ENCODE measurements at places on chromosomes 7 and 10.
A peak's percentile ranks its signal among the peaks of the same experiment; 100 is the strongest.

DNA sequence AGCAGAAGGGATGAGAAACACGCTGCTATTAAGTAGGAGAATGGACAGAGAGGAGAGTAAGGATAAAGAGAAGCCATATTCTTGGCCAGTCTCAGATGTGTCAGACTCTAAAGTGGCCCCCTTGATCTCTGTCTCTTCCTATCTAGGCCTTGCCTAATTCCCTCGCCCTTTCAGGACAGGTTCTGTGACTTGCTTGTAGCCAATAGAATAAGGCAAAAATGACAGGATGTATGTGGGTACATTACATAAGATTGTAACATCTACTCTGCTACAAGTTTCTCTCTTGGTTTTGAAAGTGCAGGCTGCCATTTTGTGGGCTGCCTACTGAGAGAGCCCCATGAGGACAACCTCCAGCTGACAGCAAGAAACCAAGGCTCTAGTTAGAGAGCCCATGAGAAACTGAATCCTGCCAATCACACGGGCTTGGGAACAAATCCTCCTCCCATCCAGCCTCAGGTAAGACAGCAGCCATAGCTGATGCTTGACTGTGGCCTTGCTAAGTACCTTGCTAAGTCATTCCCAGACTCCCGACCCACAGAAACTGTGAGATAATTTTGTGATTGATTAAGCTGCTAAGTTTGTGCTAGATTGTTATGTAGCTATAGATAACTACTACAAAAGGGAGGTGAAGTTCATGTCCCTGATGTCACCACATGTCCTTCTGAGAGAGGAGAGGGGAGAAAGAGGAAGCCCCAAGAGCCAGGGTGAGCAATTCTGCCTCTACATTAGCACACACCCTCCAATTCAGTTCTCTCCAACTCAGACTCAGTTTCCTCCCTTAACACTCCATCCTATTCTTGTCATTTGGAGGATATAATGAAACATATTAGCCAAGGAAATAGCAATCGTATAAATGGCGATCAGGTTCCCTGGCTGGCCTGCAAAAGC, 185.5 kb downstream of the SGMS1 start:
- peak; percentile 61 for DNase-seq

- DNase-seq: no peak
Observed at GRCh38 chr7:56121440-56121839, 5.2 kb upstream of the NUPR2 start.

DNA sequence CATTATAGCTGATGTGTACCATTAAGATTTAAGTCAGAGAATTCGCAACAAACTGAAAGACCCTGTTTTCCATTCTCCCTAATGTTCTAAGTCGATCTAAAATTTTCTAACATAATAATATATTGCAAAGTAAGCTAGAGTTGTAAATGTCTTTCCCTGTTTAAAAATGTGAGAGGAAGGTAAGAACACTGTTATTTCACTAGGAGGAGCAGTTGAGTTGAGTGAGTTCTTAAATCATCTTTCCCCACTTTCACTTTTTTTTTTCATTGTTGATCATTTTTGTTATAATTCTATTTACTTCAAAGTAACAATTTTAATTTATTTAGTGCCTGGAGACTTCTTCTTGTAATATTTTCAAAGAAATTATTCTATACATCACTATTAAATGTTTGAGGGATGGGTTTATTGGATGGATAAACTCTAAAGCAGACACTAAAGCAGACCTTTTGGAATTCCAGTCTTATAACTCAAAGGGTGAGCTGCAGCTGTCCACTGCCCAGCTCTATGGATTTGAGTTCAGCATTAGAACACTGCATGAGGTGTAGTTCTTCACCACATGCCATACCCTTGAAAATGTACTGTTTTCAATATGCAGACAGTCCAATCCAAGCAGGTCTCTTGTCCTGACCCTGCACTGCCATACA, 181.3 kb upstream of the FZD1 start:
- peak; percentile 38 for DNase-seq

- no peak for DNase-seq
Observed at GRCh38 chr7:134515569-134516468, 11.5 kb upstream of the AKR1B10 start.

DNA sequence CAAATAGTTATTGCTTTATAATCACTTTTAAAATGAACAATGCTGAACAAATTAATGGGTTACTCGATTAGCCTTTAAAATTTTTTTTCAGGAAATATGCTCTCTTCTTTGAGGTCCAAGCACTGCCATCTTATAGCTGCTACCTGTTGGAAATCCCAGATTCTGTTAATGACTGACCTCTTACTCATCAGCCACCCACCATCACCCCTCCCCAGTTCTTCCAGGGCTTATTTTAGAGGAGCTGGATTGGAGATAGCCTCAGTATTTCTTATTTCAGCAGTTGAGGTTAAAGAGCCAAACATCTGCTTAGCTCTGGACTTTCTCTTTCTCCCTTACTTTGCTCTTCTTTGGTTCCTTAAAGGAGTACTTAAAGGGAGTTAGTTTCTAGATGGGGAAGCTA, 420.0 kb downstream of the EXOC4 start:
- DNase-seq: no peak

DNA sequence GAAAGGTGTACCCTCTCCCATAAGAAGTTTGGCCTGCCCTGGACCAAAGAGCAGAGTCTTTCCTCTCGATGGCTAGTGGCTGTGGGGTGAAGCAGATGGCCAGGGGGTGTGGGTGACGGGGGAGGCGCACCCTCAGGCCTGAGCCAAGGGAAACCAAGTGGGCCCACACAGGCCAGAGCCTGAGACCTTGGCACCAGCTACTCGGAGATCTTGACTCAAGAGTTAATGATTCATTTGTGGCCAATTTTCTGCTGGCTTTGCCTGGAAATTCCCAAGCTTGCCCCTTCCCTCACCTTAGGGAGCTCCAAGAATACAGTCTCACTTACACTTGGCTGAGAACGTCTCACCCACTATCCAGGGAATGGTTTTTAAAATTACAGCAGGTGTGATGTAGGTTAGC, 42.7 kb downstream of the ZMIZ1 start:
- DNase-seq: no peak

DNA sequence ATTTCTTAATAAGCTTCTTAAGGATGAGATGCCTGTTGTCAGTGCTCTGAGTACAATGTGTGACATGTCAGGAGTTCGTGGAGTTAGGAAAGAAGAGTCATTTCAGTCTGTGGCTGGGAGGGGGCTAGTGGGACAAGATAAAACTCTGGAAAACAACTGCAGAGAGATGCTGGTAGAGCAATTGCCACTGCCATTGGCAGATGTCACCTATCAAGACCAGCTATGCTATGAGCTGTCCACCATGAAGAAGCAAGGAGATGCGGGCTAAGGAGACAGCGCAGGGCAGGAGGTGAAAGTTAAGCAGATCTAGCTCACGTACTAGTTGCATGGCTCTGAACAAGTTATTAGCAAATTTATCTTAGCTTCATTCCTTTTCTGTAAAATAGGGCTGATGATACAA, 756.7 kb downstream of the KCNMA1 start:
- DNase-seq: no peak

- no peak for DNase-seq
Observed at GRCh38 chr7:5351507-5352265, 68.9 kb downstream of the SLC29A4 start.

DNA sequence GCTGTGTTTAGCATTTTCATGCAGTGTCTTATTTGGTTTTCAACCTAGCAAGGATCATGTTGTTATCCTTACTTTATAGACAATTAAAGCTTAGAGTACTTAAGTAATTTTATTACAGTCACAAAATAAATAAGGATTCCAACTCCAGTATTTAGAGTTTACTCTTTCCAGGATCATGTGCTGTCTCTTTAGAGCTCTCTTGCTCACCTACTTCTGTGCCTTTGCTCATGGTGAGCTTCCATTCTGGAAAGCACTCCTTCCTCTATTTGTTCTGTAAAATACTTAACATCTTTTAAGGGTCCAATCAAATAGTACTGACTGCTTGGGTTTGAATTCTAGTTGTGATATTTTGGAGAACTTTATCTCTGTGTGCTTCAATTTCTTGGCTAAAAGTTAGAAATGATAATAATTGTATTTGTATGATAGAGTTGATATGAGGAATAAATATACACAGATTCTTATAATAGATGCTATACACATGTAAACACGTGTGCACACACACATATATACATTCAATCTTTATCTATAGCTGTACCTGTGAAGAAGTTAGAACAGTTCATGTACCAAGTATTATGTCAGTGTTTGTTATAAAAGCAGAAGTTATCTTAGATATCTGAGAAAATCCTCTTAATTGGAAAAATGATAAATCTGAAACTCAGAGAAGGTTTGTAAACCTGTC, 18.2 kb upstream of the CALCR start:
- DNase-seq: no peak

GRCh38 chr10:75662715-75663114, 231.3 kb downstream of the LRMDA start:
- DNase-seq: no peak

DNA sequence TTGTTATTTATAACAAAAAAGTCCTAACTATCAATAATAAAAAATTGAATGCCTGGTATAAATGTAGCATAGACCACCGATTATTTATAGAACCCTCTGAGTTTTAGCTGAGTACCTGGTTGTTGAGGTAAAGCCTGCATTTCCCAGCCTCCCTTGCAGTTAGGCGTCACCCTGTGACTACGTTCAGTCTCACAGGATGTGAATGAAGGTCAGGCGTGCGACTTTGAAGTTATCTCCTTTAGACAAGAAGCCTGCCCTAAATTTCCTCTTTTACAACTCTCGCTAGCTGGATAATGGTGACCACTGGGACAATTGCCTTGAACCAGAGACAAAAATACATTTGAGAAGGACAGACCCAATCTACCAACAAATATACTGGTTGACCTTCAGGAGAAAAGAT, 67.5 kb upstream of the TES start:
- DNase-seq: no peak

GRCh38 chr10:98555021-98555619, 108.4 kb upstream of the HPS1 start:
- DNase-seq: no peak
